ENCODE measurements at places on chromosomes 7 and 10.

DNA sequence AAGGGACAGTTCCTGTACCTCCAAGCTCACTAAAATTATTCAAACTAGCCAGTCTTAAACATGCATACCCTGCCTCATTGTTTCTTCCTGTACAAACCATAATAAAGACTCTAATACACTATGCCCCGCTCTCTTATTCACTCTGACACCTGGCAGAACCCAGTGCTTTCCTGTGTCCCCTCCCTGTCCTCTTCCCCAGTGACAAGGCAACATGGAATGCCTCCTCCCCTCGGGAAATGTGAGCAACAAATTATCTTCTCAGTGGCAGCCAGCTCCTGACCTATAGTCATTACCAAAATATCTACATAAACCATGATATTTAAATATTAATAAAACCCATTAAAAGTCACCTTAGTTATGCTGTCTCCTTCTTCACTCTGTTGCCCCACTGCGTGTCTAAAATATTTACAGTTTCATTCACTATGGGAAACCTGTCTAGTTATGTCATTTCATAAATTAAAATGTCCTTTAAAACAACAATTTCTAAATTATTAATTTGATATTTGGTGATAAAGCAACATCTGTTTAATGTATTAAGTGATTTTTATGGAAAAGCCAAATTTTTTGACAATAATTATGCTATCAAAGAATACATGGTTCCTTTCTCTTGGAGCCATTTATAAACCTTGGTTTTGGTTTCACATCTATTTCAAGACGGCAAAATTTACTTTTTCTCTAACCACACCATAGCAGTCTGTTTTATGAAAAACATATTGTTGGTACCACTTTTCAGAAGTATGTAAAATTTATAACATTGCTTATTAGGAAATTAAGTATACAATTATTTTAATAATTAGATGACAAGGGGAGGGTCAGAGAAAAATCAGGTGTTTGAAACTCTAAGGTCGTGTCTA is 1355.2 kb downstream of the XPNPEP1 start:
- no peak for DNase-seq

- DNase-seq, result peak; percentile 46
These were observed 35.9 kb downstream of the LRRC4 start for GRCh38 chr7:127995156-127995880.

- DNase-seq, result no peak
These were observed 506 bp downstream of the MCM10 start for GRCh38 chr10:13161857-13162271.

DNA sequence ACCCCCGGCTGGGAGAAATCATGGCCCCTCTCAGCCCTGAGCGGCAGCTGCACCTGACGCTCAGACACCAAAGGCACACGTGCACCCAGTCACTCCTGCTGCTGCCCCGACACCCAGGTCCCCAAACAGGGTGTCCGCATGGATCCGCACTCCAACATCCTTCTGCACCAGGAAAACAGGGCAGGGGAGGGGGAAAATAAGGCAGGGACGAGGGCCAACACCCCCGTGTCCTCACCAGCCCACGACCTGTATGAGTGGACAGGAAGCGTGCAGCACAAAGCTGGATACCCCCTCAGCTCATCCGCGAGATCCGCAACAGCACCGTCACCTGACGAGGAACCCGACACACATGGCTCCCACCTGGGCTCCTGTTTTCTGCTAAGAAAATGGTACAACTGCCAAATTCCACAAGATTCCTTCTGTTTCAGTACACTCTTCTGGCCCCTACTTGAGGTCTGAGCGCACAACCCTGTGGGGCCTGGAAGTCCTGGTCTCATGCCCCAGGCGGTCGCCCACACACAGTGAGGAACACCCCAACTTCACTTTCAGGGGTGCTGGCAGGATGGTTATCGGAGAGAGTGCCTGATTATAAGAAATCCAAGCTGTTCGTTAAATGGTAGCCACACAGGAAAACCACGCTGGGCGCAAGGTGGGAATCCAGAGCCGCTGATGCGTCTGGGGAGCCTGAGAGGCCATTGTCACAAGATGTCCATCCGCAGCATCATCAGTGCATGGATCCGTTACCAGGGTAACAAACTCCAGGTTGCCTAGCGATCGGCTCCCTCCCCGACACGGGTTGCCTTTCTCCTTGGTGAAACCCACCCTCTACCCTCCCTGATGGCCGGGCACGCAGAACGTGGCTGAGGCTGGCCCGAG is 63.6 kb downstream of the ZRANB1 start:
- DNase-seq, result no peak

- DNase-seq, result no peak
These were observed 98.5 kb downstream of the BAMBI start for GRCh38 chr10:28775773-28776172.

- peak; percentile 32 for DNase-seq
These were observed 35.4 kb upstream of the ZNF107 start for GRCh38 chr7:64630496-64630895.

- DNase-seq, result no peak
These were observed 42.3 kb downstream of the BZW2 start for GRCh38 chr7:16688249-16688648.

GRCh38 chr7:144027070-144027469 is 21.7 kb upstream of the OR2A5 start:
- DNase-seq, result peak; percentile 76

DNA sequence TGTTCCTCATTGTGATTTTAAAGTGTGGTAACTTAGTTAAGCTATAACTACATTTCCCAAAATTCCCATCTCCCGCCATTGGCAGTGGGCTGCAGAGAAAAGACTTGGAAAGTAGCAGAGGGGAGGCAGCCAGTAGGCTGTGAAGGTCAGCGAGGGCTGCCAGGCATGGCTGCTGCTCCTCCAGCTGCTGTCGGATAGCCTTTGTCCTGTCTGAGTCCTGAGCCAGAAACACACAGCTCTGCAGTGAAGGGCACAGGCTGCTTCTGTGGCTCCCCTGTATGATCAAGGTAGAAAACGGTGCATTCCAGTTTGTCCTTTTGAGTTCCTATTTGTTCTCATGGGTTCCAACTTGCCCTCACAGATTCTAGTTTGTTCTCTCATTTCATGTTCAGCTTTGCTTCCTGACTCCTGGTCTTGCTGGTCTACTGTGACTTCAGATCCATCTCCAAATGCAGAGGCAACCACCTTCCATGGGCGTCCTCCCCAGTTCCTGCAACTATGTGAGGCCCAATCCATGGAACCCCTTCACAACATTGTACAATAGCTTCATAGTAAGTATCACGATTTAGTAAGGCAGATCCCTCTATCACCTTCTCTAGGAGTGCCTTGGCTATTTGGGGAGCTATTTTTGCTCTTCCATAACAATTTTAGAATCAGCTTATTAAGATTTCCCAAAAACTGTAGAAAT is 31.7 kb downstream of the SYPL1 start:
- DNase-seq, result no peak

- DNase-seq, result peak; percentile 21
These were observed at the start of gene ZNF365 for GRCh38 chr10:62373995-62374861. Gene ZNF365, plus strand, starts transcription at chr10:62374369. Its CDS starts 1,825 bp downstream, at chr10:62376194.

DNA sequence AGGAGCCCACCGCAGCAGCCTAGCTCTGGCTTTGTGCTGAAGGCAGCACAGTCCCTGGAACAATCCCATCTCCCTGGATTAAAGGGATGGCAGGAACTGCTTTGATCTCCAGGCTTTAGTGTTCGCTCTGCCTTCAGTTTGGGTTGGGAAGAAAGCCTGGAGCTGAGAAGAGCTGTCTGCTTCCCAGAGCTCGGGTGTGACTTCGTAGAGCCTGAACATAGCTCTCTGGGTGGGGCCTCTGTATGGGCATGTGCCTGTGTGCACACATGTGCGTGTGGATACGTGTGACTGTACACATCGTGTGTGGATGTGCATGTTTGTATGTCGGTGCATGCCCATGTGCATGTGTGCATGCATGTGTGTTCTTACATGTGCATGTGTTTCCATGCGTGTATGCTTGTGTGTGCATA is 8.7 kb downstream of the ADCY1 start:
- DNase-seq, result no peak

GRCh38 chr10:75117995-75118394 is 6.5 kb downstream of the SAMD8 start:
- peak; percentile 41 for DNase-seq

- peak; percentile 86 for DNase-seq
These were observed 3.1 kb downstream of the PALS2 start for GRCh38 chr7:24576171-24577025.

- DNase-seq, result no peak
These were observed 500.7 kb downstream of the CCSER2 start for GRCh38 chr10:84829131-84829530.
